ENCODE measurements at places on chromosomes 5 and 9.
A peak's percentile ranks its signal among the peaks of the same experiment; 100 is the strongest.

DNA sequence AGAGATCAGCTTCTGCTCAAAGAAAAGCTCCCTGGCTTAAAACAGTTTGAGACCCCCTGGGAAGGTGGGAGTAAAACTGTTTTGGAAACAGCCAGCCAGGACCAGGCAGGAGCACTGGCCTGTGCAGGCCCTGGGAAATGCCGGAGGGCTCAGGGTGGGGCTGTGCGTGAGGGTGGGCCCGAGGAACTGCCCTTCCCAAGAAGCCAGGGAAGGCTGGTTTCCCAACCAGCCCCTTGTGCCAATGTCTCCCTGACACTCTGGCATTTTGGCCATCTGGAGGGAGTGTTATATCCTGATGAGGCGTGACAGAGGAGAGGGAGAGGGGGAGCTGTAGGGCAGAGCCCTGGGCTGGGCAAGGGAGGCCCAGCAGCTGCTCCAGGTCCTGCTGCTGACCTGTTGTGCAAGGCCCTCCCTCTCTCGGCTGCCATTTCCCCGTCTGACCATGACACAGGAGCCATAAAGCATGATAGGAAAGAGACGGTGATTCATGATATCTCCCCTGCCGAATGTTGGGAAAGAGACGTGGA, 16.1 kb downstream of the OLFML2A start:
- peak; percentile 87 for DNase-seq

- DNase-seq: no peak
Observed at GRCh38 chr5:104372376-104372775, 809.8 kb upstream of the NUDT12 start.

- DNase-seq: no peak
Observed at GRCh38 chr9:134440636-134441226, 114.5 kb downstream of the RXRA start.

GRCh38 chr9:123718188-123718587, 211.7 kb downstream of the DENND1A start:
- no peak for DNase-seq

GRCh38 chr5:96714951-96715451, 52.8 kb downstream of the CAST start:
- DNase-seq: peak; percentile 93

GRCh38 chr5:177471610-177472356, 1.7 kb downstream of the DBN1 start:
- peak; percentile 71 for DNase-seq

DNA sequence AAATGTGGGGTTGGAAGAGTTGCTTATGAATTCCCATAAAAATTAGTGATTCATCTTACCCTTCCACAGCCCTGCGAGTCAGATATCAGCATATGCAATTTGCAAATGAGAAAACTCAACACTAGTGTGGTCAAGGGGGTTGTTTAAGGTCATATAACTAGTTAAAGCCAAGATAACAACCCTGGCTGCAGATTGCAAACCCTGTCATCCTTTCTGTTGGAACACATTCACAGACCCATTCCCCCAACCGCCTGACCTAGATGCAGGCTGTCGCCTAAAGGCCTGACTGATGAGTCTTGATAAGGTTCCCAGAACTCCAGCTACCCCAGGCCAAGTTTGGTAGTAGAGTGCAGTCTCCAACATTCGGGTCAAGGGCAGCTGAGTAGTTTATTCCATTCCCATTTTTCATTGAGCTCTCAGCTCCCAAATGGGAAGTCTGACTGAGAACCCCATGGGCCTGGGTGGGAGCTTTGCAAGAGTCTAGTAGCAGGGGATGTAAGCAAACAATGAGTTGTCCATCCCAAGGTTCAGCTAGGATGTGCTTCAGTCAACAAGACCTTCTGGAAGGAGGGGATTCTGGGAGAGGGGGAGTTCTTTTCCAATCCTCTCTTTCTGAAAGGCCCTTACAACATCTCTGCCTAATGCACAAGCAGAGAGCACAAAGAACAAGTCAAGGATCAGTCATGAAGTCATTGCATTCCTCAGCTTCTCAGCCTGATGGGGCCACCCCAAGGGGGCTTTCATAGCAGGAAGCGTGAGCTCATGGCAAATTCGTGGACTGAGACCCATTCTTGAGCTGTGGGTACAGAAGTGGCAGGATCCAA, 40.3 kb downstream of the ADAM19 start:
- no peak for DNase-seq

- DNase-seq: no peak
Observed at GRCh38 chr5:135822286-135822685, 12.2 kb upstream of the SLC25A48 start.

DNA sequence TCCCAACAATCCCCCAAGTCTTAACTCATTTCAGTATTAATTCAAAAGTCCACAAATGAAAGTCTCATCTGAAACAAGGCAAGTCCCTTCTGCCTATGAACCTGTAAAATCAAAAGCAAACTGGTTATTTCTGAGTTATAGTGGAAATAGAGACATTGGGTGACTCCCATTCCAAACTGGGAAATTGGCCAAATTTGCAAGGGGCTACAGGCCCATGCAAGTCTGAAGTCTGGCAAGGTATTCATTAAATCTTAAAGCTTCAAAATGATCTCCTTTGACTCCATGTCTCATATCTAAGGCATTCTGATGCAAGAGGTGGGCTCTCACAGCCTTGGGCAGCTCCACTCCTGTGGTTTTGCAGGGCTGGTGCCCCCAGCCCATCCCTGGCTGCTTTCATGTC, 167.9 kb downstream of the HTR1A start:
- no peak for DNase-seq

GRCh38 chr5:116365006-116365496, 209.6 kb downstream of the SEMA6A start:
- DNase-seq: no peak

DNA sequence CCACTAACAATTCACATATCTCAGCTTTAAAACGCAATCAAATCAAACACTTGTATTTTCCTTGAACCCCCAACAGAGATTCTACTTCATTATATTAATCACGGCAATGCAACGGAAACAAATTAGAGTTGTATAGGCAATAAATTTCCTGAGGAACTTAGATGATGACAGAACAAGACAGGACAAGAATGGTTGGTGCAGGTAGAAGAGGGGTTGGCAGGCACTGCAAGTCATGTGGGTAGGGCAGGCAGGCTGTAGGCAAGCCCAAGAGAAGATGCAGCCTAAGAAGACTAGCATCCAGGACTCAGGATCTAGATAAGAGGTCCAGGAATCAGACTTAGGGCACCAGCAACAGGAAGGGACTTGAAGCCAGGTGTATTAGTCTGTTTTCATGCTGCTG, 16.6 kb upstream of the FEM1C start:
- no peak for DNase-seq

GRCh38 chr5:76380346-76381066, 22.6 kb upstream of the IQGAP2 start:
- no peak for DNase-seq

GRCh38 chr9:16626577-16627130, 243.8 kb downstream of the BNC2 start:
- DNase-seq: peak; percentile 69

DNA sequence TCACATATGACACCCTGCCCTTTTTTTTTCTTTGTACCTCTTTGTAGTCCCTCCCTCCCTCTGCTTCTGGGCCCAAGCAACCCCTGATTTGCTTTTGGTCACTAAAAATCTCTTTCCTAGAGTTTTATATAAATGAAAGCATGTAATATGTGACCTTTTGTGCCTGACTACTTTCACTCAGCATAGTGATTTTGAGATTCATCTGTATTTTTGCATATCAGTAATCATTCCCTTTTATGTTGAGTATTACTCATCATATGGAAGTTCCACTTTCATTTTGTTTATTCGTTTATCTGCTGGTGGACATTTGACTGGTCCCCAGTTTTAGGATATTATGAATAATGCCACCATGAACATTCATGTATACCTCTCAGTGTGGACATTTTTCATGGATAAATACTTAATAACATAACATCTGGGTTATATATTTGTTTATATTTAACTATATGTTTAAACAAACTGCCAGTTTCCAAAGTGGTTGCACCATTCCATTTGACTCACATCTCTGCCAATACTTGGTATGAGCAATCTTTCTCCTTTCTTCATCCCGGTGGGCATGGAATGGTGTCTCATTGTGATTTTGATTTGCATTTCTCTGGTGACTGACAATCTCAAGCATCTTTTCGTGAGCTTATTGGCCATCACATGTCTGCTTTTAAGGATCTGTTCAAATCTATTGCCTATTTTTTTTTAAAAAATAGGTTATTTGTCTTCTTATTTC, 115.7 kb upstream of the S1PR3 start:
- DNase-seq: no peak

DNA sequence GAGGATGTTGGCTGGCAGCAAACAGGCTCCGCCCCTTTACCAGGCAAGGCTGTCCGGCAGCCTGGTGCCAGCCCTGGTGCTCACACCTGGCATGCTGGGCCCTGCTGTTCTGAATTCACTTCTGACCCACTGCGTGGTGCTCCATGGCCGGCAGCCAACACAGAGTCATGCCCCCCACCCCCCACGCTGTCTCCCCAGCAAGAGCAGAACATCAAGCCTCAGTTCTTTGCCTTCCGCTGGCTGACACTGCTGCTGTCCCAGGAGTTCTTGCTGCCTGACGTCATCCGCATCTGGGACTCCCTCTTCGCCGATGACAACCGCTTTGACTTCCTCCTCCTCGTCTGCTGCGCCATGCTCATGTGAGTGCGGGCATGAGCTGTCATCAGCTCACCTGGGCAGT, 12.6 kb upstream of the ENDOG start:
- DNase-seq: no peak

DNA sequence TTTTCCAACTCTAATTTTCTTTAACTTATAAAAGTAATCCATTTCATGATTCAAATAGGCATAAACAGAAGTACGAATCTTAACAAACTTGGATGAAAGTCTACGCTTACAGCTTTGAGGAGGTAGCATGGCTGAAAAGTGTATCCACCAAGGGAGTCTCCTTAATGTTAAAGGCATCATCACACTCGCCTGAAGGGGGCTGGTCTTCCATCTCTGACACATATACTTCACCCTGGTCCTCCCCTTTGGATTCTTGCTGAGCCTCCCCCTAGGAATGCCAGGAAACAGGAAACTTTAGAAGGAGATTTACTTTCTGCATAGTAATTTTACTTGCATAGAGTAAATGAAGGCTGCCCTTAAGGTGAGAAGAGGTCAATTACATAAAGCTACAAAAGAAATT, 10.3 kb upstream of the NME5 start:
- no peak for DNase-seq

- no peak for DNase-seq
Observed at GRCh38 chr9:20303996-20304395, 318.3 kb downstream of the MLLT3 start.

GRCh38 chr9:131278702-131279111, 2.4 kb upstream of the FAM78A start:
- no peak for DNase-seq

GRCh38 chr5:128228521-128228920, 145.0 kb downstream of the SLC12A2 start:
- DNase-seq: peak; percentile 97

- peak; percentile 59 for DNase-seq
Observed at GRCh38 chr5:52690236-52690768, 97.4 kb upstream of the ITGA1 start.

DNA sequence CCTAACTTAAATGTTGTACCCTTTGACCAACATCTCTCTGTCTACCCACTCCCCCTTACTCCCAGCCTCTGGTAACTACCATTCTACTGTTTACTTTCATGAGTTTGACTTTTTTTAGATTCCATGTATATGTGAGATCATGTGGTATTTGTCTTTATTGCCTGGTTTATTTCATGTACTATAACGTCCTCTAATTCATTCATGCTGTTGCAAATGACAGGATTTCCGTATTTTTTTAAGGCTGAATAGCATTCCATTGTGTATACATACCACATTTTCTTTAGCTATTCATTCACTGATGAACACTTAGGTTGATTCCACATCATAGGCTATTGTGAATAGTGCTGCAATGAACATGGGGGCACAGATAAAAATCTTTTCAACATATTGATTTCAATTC, 11.8 kb upstream of the NDUFB6 start:
- no peak for DNase-seq

DNA sequence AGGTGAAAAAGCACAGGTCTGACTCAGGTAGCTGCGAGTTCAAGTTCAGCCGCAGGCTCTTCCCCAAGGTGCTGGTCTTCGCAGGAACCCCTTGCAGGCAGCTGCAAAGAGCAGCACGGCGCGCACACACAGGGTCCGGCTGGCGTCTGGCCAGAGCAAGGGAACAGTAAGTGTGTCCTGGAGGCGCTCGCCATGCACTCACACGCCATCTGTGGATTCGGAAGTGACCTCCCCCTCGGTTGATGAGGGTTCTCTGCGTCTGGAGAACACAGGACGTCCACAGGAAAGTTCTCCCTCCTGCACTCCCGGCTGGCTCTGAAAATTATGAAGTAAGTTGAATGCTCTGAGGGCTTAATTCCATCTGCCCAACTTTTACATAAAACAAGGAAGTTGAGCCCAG, 14.0 kb upstream of the EGFL7 start:
- DNase-seq: peak; percentile 80

DNA sequence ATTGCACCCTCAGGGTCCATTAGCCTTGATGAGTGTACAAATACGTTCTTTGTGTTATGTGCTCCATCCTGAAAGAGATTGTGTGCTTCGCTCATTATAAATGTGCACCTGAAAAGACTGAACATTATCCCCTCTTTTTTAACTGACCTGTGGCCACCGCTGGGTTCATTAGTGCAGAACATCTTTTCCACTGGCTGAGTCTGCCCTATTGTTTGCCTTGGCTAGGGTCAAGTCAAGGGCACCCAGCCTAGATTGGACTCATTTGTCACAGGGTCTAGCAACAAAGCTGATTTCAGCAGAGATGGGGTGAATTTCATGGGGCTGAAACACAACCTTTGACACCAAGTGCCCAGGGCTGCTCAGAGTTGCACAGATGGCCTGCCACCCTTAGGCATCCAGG, 764.1 kb upstream of the ARRDC3 start:
- no peak for DNase-seq

GRCh38 chr9:5326893-5327548, 12.7 kb downstream of the RLN1 start:
- DNase-seq: no peak

DNA sequence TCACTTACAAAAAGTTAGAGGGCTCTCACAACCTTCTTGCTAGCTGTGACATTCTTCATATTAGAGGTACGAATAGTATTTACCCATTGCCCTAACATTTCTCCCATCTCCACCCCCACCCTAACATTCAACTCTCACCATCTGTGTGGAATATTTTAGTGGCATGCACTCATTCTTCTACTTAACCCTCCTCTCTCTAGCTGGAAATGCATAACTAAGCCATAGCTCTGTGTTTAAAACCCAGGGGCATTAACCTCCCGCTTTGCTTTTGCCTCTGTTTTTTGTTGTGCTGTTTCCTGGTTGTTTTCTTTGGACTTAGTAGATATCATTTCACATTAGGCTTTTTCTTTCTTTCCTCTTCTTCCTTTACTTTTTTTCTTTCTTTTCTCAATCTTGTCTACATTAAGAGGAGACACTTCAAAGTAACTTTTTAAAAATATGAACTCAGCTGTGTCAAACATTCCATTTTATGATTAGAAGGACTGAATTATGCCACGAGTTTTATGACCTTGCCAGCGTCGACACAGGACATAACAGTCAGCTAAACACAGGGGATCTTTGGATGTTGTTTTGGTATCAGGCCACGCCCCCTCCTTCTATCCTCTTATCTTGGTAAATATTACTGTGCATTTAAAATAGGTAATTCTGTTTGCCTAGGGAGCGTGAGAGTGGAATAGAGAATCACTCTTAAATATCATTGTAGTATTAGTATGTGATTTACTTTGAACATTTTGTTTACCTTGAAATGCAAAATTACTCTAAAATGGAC, 236.0 kb downstream of the CD180 start:
- DNase-seq: peak; percentile 40

- DNase-seq: no peak
Observed at GRCh38 chr5:140216478-140217074, 41.6 kb downstream of the CYSTM1 start.

- peak; percentile 13 for DNase-seq
Observed at GRCh38 chr5:147930769-147931168, 24.4 kb upstream of the C5orf46 start.

- DNase-seq: peak; percentile 11
Observed at GRCh38 chr5:103941596-103941995, 379.0 kb upstream of the NUDT12 start.
